Activated CD4-positive, alpha-beta T cell treated with anti-CD3 and anti-CD28 coated beads, Interleukin-10, Interleukin-2, amounts not matched to agents 100 ng/mL and 50 ng/mL, durations not matched to agents 16 hours and 8 hours (primary cell): ENCODE measurements at places on chromosomes 7 and 10.

DNA sequence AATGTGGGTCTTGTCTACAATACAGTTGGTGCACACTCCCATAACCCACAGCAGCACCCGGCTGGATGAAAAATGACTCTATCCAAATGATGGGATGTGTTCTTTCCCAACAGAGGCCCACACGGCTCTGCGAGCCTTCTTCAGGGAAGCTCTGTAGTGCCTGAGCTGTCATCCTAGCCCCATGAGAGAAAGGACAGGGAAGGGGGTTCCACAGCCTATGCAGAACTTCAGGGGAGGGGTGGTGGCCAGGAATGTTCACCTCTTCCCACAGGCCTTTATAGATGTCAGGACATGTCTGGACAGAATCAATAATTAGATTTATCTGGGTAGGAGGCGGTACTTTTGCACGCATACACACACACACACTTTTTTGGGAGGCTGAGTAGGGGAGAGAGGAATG is 109.0 kb downstream of the JCAD start:
- DNase-seq: no peak

DNA sequence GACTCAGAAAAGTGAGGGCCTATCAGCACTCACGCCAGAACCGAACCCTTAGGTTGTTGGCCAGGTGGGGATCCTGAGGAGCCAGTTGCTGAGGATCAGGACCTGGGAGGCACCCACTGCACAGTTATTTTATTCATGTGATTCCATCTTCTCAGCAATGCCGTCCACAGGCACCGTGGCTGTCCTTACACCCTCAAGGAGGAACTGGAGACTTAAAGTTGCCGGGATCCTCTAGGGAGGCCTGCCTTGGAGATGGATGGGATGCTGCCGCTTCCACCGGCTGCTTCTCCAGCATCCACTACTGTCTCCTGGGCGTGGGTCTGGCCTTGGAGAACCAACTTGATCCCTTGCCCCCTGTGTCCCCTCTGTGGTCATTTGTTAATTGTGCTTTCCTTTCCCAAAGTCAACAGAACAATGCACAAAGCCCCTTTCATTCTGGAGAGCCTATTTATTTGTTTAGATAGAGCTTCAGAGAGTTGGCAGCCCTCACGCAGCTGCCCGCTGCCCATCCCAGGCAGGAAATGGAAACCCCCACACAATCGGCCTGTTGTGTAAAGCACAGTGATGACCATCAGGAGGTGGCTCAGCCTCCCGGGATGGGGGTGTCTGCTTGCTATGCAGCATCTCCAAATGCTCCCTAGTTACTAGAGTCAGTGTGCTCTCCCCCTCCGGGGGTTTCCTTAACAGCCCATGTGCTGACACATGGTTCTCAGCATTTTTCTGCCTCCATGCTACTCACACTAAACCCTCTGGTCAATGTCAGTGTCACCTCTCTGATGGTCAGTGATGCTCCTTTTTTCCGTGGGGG is 52.9 kb upstream of the IGFBP3 start:
- no peak for DNase-seq

DNA sequence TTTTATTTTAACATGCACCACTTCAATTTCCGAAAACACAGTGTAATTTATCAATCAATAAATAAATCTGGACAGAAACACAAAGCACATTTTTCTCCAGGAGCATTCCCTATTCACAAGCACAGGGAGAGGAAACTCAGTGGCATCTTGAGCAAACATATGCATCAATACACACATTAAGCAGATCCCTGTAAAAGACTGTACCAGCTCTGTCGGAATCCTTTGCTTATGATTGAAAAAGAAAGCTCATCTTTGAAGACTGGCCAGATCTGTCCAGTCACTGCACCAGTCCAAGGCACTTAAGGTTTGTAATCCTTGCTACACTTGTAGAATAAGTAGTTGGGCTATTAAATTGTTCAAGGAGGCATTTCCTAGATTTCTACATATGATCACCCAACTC is 343.9 kb downstream of the BMPER start:
- DNase-seq: no peak

DNA sequence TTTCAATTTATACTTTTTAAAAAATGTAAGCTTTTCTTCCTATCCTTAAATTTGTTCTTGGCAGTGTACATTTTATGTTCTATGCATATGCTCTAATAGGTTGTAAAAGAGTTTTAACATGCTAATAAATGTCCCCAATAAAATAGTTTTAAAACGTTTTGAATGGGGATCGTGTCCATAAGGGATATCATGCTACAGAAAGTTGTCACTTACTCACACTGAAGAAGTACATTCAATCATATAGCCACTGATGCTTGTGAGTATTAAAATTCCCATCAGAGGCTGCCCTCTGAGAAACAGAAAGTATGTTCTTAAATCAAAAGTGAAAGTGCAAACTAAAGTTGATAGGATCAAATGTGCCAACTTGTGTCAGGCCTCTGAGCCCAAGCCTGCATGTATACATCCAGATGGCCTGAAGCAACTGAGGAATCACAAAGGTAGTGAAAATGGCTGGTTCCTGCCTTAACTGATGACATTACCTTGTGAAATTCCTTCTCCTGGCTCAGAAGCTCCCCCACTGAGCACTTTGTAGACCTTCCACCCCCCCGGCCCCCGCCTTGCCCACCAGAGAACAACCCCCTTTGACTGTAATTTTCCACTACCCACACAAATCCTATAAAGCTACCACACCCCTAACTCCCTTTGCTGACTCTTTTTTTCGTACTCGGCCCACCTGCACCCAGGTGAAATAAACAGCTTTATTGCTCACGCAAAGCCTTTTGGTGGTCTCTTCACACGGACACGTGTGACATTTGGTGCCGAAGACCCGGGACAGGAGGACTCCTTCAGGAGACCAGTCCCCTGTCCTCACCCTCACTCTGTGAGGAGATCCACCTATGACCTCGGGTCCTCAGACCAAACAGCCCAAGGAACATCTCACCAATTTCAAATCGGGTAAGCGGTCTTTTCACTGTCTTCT is 877 bp upstream of the NOD1 start:
- peak; percentile 71 for DNase-seq
